ENCODE measurements at places on chromosomes 12 and 14.

DNA sequence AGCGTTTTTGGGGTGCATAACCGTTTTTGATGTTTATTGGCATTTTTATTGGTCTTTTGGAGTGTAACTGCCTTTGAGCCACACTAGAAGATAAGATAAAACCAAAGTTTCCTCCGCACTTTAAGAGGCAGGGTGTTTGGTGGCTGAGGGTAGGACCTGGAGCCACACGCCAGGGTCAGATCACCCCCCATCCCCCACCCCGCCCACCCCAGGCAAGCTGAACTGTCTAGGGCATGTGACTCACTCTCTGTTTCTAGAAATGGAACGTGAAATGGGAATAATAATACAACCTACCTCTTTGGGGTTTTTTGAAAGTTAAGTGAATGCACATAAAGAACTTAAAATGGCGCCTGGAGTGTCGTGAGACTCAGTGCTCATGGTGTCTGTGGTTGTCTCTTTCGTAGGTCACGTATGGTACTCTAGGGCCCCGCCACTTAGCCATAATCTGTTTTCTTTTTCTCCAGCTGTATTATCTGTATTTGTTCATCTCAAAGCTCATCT is 56.0 kb downstream of the PPP2R5C start:
- DNase-seq: no peak

- no peak for DNase-seq
Observed at GRCh38 chr14:66649498-66649897, 141.6 kb downstream of the GPHN start.

DNA sequence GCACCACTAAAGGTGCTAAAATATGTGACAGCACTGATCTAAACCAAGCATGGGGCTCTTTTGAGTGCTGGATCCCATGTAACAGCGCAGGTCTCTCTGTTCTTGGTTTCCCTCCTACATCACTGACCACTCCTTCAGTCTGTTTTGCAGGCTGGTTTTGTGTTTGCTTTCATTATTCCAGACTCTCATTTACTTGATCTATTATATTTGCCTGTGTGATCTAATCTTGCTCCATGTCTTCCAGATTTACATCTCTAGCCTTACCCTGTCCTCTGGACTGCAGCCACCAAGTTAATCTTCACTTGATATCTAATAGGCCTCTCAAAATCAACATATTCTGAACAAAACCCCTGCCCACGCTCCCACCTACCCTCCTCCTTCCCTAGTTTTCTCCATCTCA is 8.6 kb downstream of the GLIPR1 start:
- no peak for DNase-seq

GRCh38 chr12:67364228-67364627 is 95.1 kb downstream of the CAND1 start:
- DNase-seq: no peak

- DNase-seq: no peak
Observed at GRCh38 chr12:7917392-7918267, 18.4 kb downstream of the SLC2A3 start.

DNA sequence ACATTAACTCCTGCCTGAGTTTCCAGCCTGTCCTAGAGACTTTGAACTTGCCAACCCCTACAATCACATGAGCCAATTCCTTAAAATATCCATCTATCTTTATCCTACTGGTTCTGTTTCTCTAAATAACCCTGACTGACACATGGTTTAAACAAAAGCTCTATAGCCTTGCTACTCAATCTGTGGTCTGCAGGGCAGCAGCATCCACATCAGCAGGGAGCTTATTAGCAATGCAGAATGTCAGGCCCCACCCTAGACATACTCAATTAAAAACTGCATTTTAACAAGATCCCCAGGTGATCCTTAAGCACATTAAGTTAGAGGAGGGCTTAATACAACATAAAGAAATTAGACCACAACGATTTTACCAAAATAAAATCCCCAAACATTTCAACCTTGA is 108.3 kb upstream of the CPSF6 start:
- DNase-seq: no peak

DNA sequence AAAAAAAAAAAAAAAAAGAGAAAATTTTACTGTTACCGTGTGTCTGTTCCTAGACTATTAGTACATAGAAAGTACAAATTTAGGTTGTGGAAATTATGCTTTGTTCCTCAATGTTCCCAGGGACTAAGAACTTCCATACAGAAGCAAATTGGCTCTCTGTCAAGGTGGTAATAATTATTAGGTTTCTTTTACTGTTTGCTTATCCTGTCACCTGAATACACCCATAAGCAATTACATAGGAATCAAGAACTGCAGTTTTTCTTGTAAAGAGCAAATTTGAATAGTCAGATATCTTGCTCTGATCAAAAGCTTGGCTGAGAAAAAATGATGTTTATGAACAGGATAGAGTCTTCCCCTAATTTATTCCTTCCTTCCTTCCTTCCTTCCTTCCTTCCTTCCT is 191.2 kb downstream of the AEBP2 start:
- no peak for DNase-seq

DNA sequence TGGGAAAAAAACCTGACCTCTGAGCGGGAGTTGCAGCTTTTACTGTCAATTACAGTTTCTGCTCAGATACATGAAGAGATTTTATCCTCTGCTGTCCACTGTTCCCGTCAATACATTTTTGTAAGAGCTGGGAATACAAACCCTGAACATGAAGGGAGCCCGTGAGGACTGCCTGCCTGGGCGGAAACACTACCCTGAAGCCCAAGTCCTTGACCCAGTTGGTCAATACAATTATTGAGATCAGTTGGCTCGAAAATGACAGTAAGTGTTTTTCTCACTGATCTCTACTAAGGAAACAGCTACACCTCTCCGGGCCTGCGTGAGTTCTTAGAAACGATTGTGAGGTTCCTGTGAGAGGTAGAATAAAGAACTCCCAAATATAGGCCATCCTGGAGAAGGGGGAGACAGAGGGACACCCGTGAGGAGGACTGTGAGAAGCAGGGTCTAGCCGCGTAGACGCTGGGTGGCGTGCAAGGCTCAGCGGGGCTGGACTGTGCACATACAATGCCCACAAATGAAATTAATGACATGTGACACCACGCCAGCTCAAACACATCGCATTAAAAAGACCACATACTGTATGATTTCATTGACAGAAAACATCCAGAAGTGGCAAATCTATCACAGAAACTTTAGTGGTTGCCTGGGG is 509.5 kb downstream of the TMEM132D start:
- no peak for DNase-seq

DNA sequence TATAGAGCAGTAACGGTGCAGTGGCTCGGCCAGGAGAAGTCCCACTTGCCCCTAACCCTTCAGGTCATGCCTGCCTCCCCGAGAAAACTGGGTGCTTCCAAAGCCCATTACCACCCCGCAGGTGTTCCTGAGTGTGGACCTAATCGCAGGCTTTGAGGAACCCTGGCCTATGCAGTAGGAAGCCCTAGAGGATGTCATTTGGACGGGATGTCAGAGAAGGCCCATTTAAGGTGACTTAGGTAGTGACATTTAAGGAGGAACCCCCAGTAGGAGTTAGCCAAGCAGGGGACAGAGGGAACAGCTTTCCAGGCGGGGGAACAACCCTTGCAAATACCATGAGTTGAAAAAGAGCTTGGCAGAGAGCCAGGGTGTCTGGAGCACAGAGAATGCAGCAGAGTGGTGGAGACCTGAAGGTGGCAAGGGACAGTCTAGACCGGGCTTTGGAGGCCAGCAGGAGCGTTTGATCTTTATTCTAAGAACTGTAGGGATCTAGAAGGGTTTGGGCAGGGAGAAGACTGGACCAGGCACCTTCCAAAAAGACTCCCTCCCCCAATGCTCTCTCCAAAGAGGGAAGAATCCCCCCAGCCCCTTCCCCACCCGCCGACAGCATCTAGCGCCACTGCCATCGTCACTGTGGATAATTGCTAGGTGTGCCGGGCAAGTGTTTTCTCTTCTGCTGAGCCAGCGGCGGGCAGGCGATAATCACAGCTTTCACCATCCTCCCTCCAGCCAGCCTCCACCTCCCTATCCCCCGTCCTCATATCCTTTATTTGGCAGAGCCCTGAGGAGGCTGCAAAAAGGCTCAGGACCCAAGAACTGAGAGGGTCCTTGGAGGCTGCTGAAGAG is 33.3 kb upstream of the BEGAIN start:
- no peak for DNase-seq

GRCh38 chr14:99402950-99403349 is 77.7 kb downstream of the SETD3 start:
- no peak for DNase-seq

Measured in H4 (cell line).